Stimulated activated CD8-positive, alpha-beta memory T cell treated with anti-CD3 and anti-CD28 coated beads, Interleukin-15, amount 100 ng/mL, for 4 hours (primary cell): ENCODE measurements at places on chromosomes 6 and 20.

GRCh38 chr20:5658912-5659345 lies 91.3 kb upstream of the SHLD1 start:
- peak; percentile 37 for DNase-seq

GRCh38 chr6:156538875-156539660 lies 238.1 kb upstream of the ARID1B start:
- DNase-seq: no peak

GRCh38 chr6:109467696-109468095 lies 12.1 kb upstream of the MICAL1 start:
- no peak for DNase-seq

DNA sequence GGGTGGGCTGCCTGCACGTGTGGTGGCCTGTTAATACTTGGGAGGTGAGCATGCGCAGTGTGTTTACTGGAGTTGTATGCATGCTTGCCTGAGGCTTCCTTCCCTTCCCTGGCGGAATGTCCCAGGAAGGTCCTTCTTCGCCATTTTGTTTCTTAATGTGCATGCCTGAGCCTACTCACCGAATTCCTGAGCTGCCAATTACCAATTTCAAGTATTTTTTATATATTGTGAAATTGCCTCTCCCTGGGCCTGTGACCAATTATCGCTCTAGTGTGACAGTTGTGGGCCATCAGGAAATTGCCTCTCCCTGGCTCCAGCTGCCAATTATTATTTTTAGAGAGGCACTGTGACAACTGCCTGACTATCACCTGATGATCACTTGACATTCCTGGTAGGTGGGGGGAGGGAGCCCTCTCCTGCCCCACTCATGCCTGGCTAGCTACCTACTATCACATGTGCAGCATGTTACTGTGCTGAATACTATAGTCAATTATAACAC lies 70.0 kb downstream of the FAM50B start:
- DNase-seq: no peak

DNA sequence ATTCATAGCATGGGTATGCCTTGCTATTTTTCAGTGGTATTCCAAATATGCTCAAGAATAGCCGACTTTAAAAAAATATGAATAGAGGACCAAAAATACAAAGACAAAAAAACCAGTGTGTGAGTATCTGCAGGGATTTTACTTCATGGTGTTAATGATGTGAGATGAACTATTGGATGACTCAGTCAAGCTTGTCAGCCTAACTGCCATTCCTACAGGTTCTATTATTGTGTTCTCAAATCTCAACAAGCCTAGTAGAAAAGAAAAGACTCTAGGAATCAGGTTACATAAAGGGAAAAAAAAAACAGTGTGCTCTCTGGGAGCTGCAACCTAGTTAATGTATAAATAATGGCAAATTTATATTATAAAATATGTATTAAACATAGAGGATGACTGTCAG lies 588.4 kb upstream of the BTBD3 start:
- no peak for DNase-seq

GRCh38 chr6:11404838-11405237 lies 132.7 kb upstream of the TMEM170B start:
- DNase-seq: no peak

GRCh38 chr6:68013780-68014515 lies 621.1 kb upstream of the ADGRB3 start:
- DNase-seq: no peak

DNA sequence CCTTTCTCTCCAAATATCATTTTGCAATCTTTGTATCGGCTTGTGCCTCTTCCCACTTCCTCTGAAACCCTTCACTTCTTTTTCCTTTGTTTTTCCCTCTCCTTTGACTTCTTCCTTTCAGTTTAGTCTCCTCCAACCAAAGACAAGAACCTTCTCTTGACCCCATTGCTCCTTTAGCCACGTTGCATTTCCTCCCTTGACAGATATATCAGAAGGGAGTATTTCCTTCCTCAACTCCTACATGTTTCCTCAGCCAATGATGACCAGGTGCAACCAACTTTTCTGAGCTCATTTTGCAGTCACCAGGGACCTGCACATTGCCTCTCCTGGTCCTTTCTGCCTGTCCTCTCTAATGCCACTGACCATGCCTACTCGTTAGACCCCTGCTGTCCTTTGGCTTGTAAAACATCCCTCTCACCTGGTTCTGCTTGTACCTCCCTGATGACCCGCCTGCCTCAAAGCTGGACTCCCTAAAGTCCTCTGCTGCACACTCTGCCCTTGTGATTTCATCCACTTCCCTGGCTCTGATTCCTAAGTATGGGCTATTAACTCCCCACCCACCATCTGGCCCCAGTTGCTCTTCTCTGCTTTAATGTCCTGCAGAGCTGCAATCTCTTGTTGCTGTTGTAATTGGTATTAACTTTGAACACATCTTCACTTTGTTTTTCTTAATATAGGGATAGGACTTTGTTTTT lies 27.4 kb downstream of the SLC22A16 start:
- DNase-seq: no peak

GRCh38 chr6:154170106-154170505 lies 131.1 kb downstream of the OPRM1 start:
- no peak for DNase-seq

DNA sequence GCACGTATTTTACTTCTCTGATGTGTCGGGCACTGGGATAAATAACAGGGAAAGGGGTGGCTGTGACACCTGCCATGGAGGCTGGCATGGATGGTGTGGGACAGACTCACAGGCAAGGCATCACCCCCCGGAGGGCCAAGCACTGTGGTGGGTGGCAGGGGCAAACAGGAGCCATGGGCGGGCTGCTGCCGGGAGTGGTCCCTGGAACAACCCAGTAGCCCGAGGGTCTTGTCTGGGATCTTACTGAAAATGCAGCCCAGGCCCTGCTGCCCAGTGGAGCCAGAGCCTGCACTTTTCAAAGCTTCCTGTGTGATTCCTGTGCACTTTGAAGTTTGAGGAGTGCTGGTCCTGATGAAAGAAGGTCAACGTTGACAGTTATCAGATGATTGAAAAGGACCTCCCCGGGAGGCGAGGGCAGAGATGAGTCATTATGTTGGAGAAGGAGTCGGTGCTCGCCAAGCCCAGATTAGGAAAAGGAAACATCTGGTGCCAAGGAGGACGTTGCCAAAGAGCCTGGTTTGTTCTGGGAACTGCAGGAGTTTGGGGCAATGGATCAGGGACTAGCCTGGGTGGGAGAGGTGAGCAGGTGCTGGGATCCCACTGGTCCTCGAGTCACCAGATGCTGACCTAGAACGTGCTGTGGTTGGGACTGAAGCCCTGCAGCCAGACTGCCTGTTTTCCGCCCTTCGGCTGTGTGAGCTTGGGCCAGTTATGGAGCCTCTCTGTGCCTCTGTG lies 130.0 kb upstream of the GGTLC1 start:
- DNase-seq: no peak

DNA sequence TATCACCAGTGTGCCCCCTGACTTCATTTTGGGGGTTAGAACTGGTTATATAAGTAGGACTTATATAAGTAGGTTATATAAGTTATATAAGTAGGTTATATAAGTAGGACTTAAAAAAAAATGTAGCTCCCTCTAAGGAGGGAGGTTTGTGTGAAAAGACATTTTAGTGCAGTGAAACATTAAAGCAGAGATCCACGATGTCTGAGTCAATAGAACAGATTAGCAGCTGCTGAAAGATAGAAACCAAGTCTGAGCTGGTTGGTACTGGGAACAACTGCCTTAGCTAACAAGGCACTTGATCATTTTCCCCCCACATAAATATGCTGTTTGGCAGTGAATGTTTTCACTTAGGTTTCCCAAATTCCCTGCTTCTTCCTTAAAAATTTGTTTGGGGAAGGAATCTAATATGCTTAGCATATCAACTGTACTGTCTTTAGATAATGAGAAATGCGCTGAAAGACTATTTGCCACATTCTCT lies 2.1 kb upstream of the RPS12 start:
- no peak for DNase-seq

DNA sequence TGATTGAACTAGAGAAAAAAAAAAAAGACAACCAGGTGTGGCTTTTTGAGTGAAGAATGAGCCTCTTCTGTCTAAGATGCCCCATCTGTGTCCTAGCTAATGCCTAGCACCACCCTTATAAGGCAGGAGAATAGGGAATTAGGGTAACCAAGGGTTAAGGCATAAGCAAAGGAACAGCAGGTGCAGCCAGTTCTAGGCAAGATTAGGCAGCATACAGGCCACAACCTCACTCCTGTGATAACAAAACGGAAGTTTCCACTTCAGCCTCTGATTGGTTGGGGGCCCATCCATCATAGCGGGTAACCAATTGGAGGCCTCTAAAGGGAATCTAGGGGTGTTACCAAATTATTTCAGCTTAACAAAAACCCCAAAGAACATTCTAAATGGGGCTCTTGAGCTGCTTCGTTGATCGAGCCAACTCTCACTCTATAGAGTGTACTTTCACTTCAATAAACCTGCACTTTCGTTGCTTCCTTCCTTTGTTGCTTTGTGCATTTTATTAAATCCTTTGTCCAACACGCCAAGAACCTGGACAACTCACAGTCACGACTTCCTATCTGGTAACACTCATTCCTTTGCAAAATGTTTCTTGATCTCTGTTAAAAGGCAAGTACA lies 61.9 kb upstream of the TAGAP start:
- peak; percentile 69 for DNase-seq

DNA sequence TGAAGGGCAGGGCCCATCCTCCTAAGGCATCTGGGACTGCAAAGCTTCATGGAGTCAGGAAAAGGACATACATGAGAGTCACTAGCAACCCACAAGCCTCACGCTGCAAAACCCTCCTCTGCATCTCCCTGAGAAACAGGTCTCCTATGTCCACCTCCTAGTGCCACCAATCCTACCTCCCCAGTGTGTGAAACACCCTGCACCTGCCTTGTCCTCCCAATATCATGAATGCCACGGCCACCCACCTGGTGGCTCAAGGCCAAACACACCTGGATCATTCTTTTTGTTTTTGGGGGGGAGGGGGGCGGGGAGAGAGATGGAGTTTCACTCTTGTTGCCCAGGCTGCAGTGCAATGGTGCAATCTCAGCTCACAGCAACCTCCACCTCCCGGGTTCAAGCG lies 90.5 kb downstream of the ZMYND8 start:
- no peak for DNase-seq

DNA sequence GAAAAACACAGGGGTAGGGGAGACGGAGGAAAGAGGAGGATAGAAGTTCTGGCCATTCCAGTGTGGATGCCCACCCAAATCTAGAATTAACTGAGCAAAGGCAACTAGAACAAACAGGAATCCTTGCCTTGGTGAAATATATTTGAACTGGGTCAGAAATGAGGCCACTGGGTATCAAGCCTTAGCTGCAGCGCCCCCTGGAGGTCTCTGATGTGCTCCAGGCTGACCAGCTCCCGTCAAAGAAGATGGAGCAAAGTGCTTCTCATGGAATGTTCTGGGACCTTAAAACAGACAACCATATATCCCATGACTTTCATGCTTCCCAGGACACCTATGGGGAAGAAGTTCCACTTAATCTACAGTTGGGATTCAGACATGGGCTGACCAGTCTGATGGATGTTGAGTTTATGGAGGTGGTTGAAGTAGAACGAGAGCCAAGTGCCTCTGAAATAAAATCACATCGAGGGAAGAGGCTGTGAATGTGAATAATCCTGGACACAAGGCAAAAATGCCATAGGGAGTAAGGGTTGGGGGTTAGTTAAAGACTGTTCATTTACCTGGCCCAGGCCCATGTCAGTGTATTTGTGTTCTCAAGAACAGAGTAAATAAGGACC lies 50.4 kb downstream of the HLA-DPB1 start:
- DNase-seq: peak; percentile 7

DNA sequence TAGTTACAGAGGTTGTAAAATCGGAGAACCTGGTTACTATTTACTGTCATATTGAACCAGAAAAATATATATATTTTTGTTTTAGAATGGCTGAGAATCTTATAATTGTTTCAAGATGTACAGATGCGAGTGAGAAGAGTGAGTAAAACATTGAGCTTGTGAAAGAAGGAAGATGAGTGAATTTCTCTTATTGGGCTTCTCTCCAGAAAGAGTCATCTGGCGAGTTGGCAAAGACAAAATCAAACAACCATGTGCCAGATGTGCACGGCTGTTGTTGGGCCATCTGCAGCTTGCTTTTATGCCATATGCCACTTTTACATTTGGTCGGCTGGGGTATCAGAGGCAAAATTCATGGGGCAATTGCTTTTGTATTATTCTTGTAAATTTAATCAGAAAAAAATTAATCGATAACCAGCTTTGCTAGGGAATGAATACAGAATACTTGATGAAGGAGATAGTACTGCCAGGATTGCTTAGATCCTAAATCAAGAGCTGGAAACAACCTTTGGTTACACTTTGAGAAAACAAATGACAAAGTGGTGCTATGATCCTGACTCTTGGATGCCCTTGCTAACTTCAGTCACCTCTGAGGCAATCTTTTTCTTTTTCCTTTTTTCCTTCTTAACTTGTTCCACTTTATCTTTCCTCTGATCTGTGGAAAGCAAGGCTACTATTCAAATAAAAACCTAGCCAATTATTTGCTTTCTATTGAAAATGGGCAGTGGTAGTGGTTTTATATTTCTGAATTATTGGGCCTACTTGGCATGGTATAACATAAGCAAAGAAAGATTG lies 97.1 kb upstream of the GRIK2 start:
- DNase-seq: no peak

- no peak for DNase-seq
These were observed 1144.8 kb downstream of the EPHA7 start for GRCh38 chr6:92274588-92274987.

- DNase-seq: no peak
These were observed 106.5 kb upstream of the NT5E start for GRCh38 chr6:85343428-85343827.

DNA sequence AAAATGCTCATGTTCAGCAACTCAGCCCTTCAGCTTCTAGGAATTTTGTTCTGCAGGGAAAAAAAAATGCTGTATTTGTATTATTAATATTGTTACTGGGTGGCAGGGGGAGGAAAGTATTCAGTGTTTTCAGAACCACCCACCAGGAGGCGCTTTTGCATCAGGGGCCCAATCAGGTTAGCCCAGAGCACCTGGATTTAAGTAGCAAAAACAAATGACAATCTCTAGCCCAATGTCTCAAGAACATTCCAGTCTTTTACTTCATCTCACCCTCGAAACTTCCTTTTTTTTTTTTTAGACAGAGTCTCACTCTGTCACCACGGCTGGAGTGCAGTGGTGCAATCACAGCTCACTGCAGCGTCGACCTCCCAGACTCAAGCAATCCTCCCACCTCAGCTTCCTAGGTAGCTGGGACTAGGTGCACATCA lies 635 bp upstream of the C20orf203 start:
- peak; percentile 20 for DNase-seq

- DNase-seq: no peak
These were observed 18.8 kb downstream of the REV3L start for GRCh38 chr6:111464184-111464583.

- no peak for DNase-seq
These were observed 10.7 kb downstream of the SOD2 start for GRCh38 chr6:159682295-159682694.

- DNase-seq: no peak
These were observed 6.0 kb downstream of the PARD6B start for GRCh38 chr20:50737352-50737751.

- no peak for DNase-seq
These were observed 64.7 kb upstream of the HS3ST5 start for GRCh38 chr6:114407426-114408035.

GRCh38 chr6:27795697-27796494 lies 116.3 kb downstream of the OR2B2 start:
- no peak for DNase-seq
